NCI-H187 (cell line): ENCODE measurements at places on chromosomes 4 and X.

GRCh38 chr4:157775971-157776370 is 396.9 kb downstream of the GASK1B start:
- DNase-seq, result no peak

GRCh38 chr4:52932591-52933470 is 70.7 kb downstream of the RASL11B start:
- DNase-seq, result no peak

DNA sequence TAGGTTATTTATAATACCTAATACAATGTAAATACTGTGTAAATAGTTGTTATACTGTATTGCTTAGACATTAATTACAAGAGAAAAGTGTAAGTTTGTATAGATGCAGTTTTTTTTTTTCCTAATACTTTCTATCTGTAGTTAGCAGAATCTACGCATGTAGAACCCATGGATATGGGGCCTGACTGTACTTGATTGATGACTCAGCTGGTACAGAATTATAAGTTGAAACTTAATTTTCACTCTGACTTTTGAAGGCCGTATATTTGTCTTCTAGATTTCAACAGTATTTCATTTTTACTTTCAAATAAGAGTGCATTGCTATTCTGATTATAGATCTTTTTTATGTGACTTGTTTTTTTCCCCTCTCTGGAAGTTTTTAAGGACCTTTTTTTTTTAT is 30.8 kb upstream of the NDUFC1 start:
- DNase-seq, result no peak

- DNase-seq, result no peak
These were observed 203.7 kb downstream of the CFAP299 start for GRCh38 chr4:80539190-80539589.

GRCh38 chrX:69146739-69147138 is 18.5 kb downstream of the PJA1 start:
- no peak for DNase-seq

DNA sequence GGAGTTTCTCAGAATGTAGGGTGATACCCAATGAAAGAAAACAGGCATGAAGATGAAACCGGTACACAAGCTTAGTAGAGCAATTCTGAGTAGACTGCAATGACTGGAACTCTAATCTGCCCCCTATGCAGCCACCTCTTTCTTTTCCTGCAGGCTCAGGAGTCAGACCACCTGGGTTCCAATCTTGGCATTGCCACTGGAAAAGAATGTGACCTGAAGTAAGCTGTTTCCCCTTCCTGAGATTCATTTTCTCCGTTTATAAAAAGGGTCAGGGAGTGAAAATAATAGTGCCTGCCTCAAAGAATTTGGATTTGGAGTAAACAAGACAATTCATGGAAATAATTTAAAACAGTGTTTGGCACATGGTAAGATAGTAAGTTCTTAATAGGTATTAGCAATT is 1464.0 kb downstream of the PCDH7 start:
- no peak for DNase-seq

DNA sequence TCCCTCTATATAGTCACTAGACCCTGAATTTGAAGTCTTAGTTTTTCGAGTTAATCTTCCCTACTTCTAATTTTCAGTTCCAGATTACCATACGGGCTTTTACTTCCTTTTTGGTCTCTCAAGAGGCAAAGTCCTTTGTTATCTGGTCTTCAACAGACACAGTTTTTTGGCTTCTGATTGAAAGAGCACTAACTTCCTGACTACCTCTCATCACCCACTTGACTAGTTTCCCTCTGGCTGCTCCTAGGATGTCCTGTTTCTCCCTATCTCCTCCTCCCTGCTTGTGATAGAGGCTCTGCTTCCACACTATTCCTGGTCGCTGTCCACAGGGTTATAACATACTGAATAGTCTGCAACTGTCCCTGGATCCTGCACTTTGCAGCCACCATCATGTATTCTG is 16.7 kb upstream of the WDR44 start:
- no peak for DNase-seq

- no peak for DNase-seq
These were observed 132.4 kb downstream of the RASL11B start for GRCh38 chr4:52994567-52994966.
